ENCODE measurements at places on chromosomes 16 and 17. TPM values are rescaled to one million over a fixed set of nuclear protein-coding genes. Genes with fewer than 3 reads are reported as not detected.

OTOP2 gene
- total RNA-seq: not detected

- DNase-seq: no peak
Measured at GRCh38 chr16:14098081-14098480, 27.0 kb downstream of the MRTFB start.

DNA sequence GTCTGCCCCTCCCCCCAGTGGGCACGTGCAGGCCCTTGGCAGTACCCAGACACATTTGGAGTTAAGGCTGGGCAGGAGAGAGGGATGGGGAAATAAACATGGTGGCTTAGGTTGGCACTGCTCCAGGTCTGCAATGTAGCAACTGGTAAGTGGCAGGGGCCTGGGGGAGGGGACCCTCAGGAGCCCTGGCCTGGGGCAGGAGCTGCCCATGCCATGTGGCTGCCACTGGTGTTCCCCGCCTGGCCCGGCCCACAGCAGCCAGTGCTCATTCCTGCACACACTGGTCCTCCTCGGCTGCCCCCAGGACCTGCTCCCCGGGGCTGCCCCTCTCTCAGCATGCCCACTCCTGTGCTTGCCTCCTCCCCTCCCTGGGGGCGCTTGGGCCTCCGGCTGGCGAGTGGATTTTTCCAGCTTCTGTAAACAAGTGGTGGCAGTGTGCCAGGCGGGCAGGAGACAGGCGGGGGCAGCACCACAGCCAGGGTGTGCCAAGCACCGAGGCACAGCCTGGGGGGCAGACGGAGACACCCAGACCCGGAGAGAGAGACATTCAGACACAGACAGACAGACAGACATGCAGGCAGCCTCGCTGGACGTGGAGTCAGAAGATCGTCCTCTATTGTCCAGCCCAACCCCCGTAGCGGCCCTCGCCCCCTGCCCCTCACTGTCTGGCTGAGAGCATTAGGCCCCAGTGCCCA lies 9.4 kb downstream of the THRA start:
- no peak for DNase-seq

DNA sequence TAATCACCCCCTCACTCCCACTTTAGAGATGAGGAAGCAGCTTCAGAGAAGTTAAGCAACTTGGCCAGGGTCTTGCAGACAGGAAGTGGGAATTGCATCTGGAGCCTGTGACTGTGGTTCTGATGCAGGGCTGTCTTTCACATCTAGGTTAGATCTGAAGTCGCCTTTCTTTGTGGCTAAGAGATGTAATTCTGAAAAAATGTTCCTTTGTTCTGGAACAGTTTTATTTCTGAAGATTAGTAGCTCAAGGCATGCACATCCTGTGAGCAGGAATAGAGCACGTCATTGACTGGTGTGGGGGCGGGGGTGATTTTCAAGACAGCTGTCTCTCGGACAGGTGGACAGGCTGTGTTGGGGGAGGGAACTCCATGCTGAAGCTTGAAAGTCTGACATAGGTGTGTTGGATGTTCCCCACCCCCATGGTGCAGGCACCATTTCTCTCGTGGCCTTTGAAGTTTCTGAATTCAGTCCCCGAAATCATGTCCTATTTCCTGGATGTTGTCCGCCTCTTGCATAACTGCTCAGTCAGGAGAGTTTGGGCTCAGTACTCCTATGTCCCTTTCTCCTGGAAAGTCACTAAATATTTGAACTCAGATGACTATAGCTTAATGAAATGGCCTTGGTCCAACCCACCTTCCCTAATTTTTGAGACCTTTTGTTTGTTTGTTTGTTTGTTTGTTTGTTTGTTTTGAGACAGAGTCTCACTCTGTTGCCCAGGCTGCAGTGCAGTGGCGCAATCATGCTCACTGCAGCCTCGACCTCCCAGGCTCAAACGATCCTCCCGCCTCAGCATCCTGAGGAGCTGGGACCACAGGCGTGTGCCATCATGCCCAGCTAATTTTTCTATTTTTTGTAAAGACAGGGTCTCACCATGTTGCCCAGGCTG lies 21.0 kb upstream of the HERPUD1 start:
- DNase-seq: peak; percentile 43

GRCh38 chr17:82051776-82052637 lies at the start of the genes GPS1 and RFNG:
Gene GPS1 (plus strand): TSS chr17:82051898. CDS start chr17:82051932, 34 bp downstream.
Gene RFNG (minus strand): TSS chr17:82051811. CDS start chr17:82051766, 45 bp downstream.
- DNase-seq: peak; percentile 77

- DNase-seq: no peak
Measured at GRCh38 chr17:57984936-57985674, 2.9 kb downstream of the VEZF1 start.

Data from CD4-positive, alpha-beta T cell (primary cell).